ENCODE measurements at places on chromosomes 6 and 20.

DNA sequence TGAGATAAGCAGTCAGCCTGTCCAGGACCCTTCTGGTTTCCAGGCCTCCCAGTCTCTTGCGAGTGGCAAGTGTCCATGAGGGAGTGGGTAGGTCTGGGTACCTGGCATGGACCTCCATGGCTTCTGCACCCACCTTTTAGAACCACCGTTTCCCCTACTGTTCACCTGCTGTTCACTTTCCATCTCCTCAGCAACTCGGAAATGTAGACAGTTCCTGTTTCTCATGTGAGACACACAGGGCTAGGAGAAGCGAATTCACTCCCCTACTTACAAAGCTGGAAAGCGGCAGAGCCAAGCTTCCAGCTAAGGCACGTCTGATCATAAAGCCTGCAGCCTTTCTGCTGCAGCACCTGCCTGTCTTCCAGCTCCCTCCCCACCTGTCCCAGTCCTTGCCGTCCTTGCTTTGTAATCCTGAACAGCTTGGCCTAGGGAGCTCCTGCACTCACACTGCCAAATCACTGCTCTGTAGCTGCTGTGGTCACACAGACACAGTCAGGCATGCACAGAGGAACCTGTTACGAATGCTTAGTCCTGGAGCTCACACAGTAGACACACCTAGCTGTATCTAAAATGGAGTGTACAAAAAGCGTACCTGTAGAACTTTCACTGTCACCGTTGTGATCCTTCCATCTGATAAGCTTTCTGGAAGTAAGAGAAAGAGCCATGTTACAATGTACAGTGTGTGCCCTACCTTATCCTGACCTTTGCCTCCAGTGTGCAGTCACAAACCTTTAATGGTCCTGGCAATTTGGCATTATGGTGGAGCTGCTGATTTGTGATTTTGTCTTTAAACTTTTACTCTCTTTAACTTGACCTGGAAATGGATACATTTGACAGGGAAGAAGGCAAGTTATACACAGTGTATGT is 294.1 kb downstream of the NRN1 start:
- DNase-seq, result no peak

GRCh38 chr20:21289651-21290050 is 13.5 kb upstream of the XRN2 start:
- DNase-seq, result no peak

GRCh38 chr6:134416418-134417154 is 98.7 kb upstream of the SGK1 start:
- DNase-seq, result peak; percentile 69

DNA sequence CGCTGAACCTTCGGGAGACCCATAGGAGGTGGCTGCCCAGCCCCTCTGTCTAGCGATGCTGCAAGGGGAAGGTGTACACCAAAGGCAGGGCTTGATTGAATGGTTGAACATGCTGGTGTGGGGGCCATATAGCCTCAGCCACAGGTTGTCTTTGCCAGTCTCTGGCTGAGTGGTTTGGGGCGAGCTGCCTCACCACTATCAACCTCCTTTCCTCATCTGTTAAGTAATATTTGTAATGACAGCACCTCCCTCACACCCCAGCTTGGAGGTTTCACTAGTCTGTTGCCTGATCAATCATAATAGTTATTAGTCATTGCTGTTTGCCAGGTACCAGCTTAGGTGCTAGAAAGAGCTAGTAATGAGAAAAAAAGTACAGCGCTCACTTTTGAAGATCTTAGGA is 11.8 kb upstream of the ZNF831 start:
- no peak for DNase-seq

GRCh38 chr6:139294090-139294489 is 2.3 kb upstream of the TXLNB start:
- DNase-seq, result no peak

- no peak for DNase-seq
Observed at GRCh38 chr6:36788768-36789167, 50.5 kb downstream of the CPNE5 start.

DNA sequence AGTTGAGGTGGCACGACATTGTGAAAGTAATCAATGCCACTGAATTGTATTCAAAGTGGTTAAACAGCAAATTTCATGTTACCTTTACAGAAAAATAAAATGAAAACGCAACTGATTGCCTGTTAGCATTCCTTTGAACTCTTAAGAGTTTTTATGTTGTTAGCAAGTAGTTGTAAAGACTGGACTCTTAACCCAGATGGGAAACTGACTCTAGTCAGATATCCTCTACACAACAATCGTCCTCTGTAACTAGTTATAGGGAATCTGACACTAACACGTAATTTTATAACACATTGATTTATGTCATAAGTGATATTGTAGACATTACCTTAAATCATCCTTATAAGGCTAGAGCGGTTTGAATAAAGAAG is 3.0 kb upstream of the FBXO9 start:
- no peak for DNase-seq

DNA sequence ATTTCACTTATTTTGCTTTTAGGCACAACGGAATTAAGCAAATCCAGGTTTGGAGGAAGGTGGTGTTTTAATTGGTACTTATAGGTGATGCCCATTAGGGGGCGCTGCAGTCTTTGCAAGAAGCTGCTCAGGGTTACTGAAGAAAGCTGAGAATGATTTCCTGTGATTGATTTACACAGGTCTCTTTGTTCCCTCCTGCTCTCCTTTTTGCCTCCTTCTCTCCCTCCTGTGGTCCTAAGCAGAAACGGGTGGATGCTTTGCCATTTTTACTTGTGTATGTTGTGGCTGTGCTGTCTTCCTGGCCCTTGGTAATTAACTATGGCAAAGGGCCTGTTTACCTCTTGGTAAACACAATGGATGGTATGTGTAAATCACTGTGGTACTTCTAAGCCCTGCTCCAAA is 97.8 kb downstream of the ANKS1A start:
- DNase-seq, result peak; percentile 65

GRCh38 chr6:146028252-146028795 is 538 bp upstream of the GRM1 start:
- peak; percentile 24 for DNase-seq

DNA sequence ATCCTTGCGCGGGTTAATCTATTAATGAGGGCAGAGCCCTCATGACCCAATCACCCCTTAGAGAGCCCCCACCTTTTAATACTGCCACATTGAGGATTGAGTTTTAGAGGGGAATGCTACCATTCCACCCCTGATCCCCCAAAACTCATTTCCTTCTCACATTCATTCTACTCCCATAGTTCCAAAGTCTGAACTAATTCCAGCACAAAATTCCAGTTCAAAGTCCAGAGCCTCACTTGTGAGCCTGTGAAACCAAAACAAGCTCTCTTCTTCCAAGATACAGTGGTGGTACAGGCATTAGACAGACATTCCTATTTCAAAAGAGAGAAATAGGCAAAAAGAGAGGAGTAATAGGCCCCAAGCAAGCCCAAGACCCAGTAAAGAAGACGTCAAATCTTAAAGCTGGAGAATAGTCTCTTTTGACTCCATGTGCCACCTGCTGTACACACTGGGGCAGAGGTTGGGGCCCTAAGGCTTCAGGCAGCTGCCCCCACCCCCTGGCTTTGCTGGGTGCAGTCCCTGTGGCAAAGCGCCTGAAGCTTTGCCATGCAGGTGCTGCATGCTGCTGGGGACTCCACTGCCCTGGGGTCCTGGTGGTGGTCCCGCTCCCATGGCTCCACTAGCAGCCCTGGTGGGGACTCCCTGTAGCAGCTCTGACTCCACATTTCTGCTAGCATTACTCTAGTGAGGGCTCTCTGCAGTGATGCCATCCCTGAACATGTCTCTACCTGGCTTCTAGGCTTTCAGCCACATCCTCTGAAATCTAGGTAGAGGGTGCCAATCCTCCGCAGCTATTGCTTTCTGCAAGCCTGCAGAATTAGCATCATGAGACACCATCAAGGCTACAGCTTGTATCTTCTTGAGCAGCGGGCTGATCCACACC is 41.3 kb downstream of the RSPH3 start:
- no peak for DNase-seq

DNA sequence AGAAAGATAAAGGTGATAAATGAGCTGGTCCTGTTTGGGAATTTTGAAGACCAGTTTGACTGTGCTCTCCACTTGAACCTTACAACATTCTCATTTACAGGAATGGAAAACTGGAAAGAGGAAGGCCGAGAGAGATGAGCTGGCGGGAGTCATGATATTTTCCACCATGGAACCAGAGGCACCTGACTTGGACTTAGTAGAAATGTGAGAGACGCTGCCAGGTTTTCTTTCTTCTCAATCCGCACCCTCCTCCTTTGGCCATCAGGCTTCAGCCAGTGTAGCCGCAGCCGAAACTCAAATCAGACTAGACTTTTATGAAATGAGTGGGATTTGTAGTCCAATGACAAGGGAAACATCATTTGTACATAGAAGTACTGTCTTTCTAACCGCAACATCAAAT is 54.7 kb upstream of the SYNJ2 start:
- DNase-seq, result no peak

- DNase-seq, result no peak
Observed at GRCh38 chr6:2730353-2731107, 20.2 kb downstream of the MYLK4 start.

DNA sequence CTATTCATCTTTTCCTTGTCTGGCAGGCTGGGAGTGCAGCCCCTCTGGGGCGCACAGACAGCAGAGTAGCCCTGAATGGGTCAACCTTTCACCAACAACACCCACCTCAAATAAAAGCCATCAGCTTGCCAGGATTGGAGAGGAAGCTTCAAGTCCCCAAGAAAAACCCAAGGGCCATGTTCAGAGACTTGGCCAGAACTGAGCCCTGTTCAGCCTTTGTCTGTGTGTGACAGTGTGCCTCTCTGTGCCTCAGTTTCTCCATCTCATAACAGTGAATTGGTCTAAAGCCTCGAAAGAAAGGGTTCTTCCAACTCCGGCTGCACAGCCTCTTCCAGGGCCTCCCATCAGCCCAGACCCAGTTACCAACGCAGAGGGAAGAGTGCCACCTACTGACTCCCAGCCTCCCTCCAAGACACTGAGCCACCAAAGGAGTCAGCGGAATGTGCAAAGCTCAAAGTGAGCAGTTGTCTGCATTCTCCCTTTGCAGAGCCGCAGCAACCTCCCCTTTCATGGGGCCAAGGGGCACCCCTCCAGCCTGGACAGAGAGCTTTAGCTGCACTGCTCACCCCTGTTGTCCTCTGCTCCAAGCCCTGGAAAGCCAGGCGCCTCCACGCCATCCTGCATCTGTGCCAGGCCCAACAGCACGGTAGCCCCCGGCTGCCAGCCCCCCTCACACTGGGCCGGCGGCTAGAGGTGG is 82.7 kb upstream of the TOP1 start:
- peak; percentile 60 for DNase-seq

DNA sequence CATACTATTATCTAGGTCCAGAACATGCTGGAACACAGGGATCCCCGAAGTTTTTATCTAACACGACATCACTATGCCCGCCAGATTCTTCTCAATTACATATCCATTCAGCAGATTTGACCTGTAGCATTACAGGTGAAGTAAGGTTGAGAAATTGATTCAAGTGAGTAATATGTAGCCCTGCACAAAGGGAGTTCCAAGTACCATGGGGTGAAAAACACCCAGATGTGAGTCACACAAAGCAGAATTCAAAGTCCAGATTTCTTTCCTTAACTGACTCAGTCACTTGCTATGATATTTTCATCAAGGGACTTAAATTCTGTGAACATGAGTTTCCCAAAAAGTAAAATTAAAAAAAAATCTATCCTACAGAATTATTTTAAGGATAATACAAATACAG is 655.4 kb upstream of the PTCHD4 start:
- peak; percentile 62 for DNase-seq

DNA sequence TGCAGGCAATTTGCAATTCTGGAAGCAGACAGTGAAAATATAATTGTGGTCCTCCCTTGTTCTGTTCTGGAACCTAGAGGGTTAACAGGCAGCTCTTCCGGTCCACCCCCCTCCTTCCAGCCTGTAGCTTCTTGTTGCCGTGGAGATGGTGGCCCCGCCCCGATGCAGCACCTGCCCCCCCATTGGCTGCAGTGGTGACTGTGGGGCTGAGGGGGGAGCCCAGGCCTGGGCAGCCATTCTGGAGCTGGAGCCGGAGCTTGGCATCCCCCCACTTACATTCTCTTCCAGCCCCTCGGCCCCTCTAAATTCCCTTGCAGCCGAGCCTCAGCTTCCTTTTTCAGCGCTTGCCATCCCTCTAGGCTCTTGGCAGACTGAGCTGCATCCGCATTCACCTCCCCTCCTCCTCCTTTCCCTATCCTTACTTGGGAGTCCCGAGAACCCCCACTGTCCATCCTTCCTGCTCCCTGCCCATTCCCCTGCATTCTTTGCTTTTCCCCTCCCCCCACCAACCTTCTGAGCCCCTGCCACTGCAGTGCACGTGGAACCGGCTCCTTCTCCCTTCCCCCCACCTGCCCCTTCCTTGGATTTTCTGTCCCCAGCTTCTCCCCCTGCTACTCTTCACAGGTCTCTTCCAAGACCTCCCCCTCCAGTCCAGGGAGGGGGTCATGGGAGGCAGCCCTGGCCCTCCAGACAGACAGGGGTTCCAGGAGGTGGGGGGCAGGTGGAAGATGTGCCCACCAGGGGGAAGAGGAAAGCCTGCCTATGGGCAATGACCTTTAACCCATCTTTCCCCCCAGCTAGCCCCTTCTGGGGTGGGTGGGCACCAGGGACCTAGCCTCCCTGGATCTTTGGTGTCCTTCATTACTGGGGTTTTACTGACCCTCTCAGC is 11.4 kb downstream of the SYNGAP1 start:
- peak; percentile 61 for DNase-seq

GRCh38 chr6:21522797-21523456 is 70.6 kb upstream of the SOX4 start:
- DNase-seq, result no peak

DNA sequence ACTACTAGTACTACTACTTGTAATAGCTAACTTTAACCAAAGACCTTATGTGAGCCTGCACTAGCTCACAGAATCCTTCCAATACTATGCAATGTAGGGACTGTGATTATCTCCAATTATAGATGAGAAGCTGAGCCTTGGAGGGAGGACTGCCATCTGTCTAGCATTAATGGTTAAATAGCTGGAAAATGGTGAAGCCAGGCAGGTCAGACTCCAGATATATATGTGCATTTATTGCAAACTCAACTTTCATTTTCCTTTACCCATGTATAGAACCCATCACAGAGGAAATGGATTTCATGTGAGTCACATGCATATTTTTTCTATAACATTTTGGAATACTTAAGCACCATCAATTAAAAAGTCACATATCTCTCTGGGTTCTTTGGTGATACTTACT is 229.9 kb downstream of the BCAS1 start:
- no peak for DNase-seq

GRCh38 chr6:168247443-168248147 is 72.0 kb downstream of the DACT2 start:
- peak; percentile 2 for DNase-seq

Measured in brain microvascular endothelial cell (primary cell).